ENCODE measurements at places on chromosomes 7 and 10.
A peak's percentile ranks its signal among the peaks of the same experiment; 100 is the strongest.

- DNase-seq, result no peak
Observed at GRCh38 chr10:17010363-17011145, 119.1 kb downstream of the CUBN start.

DNA sequence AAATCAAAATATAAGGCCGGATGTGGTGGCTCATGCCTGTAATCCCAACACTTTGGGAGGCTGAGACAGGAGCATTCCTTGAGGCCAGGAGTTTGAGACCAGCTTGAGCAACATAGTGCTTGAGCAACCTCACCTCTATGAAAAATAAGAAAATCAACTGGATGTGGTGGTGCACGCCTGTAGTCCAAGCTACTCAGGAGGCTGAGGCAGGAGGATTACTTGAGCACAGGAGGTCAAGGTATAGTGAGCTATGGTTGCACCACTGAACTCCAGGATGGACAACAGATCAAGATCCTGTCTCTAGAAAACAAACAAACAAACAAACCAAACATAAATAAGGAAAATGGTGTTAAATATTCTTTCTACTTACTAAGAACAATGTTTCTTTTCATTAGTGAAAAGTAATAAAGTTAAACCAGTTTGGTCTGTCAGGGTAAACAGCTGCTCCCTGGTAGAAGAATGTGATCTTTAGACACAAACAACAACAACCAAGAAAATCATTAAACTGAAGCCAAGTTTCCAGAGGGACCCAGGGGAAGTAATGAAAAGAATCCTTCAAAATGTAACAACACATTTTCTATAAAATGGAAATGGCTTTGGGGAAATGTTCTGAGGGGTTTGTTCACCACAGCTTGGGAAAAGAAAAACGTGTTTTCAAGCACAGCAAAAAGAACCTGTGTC, 17.5 kb upstream of the BAG3 start:
- DNase-seq, result no peak

DNA sequence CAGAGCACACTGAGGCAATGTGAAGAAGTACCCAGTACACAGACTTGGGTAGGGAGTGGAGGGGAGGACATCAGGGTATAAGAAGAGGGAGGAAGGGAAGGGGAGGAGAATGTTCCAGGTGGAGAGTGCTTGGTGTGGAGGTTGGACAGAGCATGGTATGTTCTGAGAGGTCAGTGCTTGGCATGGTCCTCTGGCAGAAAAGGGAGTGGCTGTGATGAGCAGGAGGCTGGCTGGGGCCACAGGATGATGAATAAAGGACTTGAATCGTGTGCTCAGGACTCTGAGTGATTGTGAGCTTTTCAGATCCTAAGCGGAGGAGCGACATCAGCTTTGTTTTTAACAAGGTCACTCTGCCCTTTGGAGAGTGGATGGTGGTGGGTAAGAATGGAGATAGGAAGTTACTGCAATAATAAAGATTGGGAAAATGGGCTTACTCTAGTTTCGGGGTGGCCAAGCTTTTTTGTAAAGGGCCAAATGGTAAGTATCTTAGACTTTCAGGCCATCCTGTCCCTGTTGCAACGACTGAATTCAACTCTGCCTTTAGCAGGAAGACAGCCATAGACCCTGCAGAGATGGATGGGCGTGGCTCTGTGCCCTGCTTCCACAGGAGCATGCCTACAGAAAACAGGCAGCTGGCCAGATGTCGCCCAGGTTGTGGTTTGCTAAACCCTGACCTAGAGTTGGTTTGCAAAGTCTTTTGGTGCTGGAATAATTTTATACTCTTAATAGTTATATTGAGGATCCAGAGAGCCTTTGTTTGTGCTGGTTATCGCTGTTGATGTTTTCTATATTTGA, 8.4 kb downstream of the PPP2R2D start:
- no peak for DNase-seq

DNA sequence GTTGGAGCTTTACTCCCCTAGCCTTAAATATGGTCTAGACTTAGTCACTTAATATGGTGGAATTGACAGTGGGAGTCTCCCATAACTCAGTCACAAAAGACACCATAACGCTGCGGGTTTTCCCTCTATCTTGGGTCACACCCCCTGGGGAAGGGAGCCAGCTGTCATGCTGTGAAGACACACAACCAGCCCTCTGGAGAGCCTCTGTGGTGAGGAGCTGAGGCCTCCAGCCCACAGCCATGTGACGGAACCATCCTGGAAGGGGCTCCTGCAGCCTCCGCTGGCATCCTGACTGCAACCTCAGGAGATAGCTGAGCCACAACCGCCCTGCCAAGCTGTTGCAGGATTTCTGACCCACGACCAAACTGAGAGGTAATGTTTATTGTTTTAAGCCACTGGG, 37.9 kb downstream of the PAXIP1 start:
- no peak for DNase-seq

- DNase-seq, result no peak
Observed at GRCh38 chr10:34664706-34665105, 150.4 kb downstream of the PARD3 start.

GRCh38 chr7:30433082-30433481, 45.5 kb downstream of the NOD1 start:
- DNase-seq, result no peak

DNA sequence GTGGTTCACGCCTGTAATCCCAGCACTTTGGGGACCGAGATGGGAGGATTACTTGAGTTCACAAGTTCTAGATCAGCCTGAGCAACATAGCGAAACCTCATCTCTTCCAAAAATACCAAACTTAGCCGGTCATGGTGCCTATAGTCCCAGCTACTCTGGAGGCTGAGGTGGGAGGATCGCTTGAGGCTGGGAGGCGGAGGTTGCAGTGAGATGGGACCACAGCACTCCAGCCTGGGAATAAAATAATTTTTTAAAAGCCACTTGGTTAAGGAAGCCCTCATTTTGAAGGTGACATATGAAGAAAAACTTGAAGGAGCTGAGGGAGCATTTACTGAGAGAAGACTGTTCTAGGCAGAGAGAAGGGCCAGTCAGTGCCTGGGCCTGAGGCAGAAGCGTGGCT, 4.2 kb upstream of the EZH2 start:
- DNase-seq, result no peak

GRCh38 chr10:101570428-101571270, 17.4 kb downstream of the POLL start:
- DNase-seq, result no peak

GRCh38 chr10:62501547-62501946, 127.4 kb downstream of the ZNF365 start:
- DNase-seq, result no peak

GRCh38 chr10:132942101-132943057, at the start of gene CFAP46:
Gene CFAP46 (minus strand): TSS chr10:132942570. CDS start chr10:132942484, 86 bp downstream.
- DNase-seq, result peak; percentile 15

GRCh38 chr10:126314863-126315493, 73.3 kb downstream of the ADAM12 start:
- no peak for DNase-seq

GRCh38 chr10:26574783-26575182, 122.7 kb upstream of the PDSS1 start:
- no peak for DNase-seq

GRCh38 chr7:78334426-78334825, 535.9 kb downstream of the PHTF2 start:
- no peak for DNase-seq

DNA sequence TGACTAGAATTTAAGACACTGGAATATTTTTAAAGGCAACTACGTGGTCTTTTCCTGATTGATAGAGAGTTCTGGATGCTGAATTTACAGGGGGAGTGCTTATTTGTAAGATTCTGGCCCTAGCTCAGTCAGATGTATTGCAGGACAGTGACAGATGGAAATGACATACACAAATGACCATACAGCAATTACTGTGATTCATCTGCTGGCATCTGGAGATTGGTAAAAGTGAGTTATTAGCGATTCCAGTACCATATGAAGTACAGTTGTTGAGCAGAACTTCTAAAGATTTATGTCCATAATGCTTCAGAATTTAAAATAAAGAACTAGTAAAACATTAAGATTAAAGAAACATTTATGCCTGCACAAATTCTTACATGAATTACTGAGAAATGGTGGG, 243.2 kb downstream of the CRPPA start:
- DNase-seq, result no peak

GRCh38 chr10:97843281-97843671, 6.4 kb upstream of the GOLGA7B start:
- no peak for DNase-seq

DNA sequence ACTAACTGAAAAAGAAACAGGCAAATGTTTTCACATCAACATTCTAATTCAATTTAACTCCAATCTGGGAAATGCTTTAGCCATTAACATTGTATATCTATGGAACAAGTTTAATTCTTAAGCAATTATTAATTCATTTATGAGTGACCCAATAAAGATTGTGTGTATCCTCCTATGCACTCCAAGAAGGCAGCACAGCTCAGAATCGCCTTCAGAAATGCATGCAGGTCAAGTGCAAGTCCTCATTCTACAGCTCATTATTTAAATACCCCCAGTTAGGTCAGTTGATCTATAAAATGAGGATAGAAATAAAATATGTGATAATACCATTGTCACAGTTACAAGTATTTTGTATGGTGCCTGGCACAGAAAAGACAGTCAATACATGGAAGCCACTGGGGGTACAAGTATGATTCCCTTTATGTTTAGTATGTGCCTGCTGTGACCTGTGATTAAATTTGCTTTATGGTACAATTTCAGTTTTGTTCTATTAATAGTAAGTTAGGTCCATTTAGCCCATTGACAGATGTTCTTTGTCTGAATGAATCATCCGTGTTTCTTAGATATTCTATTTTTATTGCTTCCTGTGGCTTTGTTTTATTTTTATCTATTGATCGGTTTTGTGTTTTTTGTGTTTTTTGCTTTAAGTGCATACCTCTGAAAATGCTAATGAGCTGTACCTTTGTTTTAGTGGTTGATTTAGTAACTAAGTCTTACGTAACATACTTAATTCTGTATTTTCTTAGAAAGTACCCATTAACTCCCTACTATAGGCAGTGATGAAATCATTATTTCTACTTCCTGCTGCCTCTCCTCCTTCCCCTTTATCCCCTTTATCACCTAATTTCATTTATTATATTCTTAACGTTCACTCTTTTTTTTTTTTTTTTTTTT, 42.8 kb downstream of the CPXM2 start:
- peak; percentile 18 for DNase-seq

GRCh38 chr7:31705377-31705776, 18.4 kb downstream of the PPP1R17 start:
- no peak for DNase-seq

- no peak for DNase-seq
Observed at GRCh38 chr7:127803626-127804025, 151.6 kb downstream of the SND1 start.

- no peak for DNase-seq
Observed at GRCh38 chr10:51272555-51272954, 198.3 kb downstream of the PRKG1 start.

DNA sequence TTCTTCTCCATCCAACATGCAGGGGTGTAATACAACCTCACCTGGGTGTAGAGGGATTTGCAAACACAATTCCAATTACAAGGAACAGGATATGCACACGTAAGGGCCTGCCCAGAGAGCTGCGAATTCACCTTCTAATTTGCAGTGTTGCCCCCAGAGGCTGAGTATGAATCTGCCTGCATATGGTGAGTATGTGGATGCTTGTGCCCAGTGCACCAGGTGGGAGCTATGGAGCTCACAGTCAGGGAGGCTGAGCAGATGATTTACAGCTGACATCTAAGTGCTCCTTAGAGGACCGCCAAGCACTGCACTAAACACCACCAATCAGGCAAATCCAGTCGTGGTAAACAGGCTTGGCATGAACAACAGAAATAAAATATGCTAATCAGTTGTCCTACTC, 132.0 kb downstream of the RELN start:
- no peak for DNase-seq

DNA sequence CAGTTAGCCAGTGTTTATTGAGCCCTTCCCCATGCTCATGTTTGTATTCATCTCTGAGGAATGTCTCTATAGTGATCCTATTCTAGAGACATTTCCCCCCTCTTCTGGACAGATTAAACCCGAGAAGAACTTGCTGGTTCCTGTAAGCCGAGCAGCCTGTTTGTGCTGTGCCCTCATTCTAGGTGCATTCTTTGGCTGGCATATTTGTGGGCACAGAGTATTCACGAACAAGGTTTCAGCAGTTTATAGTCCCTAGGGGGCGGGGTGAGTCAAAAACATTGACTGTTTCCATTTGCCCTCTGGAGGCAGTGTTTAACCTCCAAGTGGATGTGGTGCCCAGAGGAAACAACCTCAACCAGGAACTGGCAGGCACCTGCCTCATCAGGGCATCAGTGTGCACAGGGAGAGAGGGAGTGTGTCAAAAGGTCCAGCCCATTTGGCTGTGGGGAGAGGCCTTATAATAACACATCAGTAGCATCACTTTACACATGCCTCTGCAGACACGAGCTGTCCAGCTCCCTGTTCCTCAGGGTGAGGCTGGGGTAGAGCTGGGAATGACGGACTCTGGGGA, 273.3 kb upstream of the LRGUK start:
- peak; percentile 14 for DNase-seq

DNA sequence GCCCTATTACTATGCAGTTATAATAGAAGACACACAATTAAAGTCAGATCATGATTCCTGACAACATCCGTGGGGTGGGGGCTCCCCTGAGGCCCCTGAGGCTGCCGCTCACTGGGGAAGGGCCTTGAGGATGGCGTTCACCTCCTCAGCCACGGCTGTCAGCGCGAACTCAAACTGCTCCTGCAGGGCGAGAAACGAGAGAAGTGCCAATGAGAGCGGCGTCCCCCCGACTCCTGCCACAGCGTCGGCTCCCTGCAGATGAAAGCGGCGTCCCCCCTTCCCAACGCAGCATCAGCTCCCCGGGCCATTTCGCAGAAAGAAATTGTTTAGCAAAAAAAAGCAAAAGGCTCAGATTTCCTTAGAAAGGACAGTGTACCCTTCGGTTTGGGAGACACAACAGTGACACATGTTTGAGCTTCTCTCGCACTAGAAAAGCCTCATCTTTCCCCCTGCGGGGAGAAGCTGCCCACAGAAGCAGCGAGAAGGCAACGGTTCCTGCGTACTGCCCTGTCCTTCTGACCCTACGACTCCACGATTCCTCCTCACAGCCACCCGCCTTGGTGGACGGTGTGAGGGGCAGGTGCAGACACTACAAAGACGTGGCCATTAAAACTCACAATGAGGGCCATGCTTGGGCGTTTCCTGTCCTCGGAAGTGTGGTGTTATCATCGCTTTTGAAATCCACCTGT, 203.9 kb downstream of the DNAJB6 start:
- DNase-seq, result no peak

GRCh38 chr10:17510242-17510908, 56.0 kb upstream of the ST8SIA6 start:
- no peak for DNase-seq

GRCh38 chr7:139598642-139599041, 75.2 kb downstream of the CLEC2L start:
- DNase-seq, result peak; percentile 40
